SK-N-SH (cell line): ENCODE measurements at places on chromosomes 13 and 19. TPM values are rescaled to one million over a fixed set of nuclear protein-coding genes. Genes with fewer than 3 reads are reported as not detected.

The DYRK1B gene
- 10.2 and 17.2 TPM in 2 replicates for polyA plus RNA-seq

The ZNF20 gene
- 1.8 and 1.9 TPM in 2 replicates for polyA plus RNA-seq

The SOX21 gene
- not detected in 2 replicates for polyA plus RNA-seq

The KLC3 gene
- polyA plus RNA-seq: 0.75 and 1.2 TPM in 2 replicates

The CEACAM21 gene
- not detected in 2 replicates for polyA plus RNA-seq

- DNase-seq: no peak
Observed at GRCh38 chr13:78998630-78999315, 339.8 kb upstream of the OBI1 start.

DNA sequence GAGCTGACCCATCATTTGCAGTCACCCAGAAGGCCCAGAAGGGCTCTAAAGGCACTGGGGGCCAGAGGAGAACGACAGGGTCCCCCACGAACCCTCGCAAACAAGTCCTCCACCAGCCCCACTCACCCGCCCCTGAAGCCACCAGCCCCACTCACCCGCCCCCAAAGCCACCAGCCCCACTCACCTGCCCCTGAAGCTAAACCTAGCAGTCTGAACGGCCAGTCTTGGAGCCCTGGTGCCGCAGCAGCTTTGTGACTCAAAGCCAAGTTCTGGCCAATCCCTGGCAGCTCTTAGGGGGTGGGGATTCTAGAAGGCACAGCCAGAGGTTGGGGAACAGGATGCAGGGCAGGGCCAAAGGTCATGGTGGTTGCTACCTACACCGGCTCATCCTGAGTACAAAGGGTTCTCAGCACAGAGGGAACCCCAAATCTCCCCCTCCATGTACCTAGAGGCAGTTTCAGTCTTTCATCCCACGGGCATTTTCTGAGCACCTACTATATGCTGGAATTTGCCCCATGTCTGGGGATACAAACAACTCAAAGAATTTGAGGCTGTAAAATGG is at the start of gene IQCN:
IQCN (minus strand) TSS at position 234 of the 562 bp plus-strand sequence. CDS start 4,974 bp downstream, outside the sequence.
- no peak for DNase-seq

GRCh38 chr13:41652735-41653361 is 195.5 kb downstream of the RGCC start:
- DNase-seq: peak; percentile 60
